ENCODE measurements at places on chromosomes 4 and X.
A peak's percentile ranks its signal among the peaks of the same experiment; 100 is the strongest.

GRCh38 chrX:31168551-31168950 lies 96.7 kb upstream of the FTHL17 start:
- no peak for DNase-seq

GRCh38 chr4:828641-829271 lies 2.8 kb upstream of the CPLX1 start:
- DNase-seq, result no peak

DNA sequence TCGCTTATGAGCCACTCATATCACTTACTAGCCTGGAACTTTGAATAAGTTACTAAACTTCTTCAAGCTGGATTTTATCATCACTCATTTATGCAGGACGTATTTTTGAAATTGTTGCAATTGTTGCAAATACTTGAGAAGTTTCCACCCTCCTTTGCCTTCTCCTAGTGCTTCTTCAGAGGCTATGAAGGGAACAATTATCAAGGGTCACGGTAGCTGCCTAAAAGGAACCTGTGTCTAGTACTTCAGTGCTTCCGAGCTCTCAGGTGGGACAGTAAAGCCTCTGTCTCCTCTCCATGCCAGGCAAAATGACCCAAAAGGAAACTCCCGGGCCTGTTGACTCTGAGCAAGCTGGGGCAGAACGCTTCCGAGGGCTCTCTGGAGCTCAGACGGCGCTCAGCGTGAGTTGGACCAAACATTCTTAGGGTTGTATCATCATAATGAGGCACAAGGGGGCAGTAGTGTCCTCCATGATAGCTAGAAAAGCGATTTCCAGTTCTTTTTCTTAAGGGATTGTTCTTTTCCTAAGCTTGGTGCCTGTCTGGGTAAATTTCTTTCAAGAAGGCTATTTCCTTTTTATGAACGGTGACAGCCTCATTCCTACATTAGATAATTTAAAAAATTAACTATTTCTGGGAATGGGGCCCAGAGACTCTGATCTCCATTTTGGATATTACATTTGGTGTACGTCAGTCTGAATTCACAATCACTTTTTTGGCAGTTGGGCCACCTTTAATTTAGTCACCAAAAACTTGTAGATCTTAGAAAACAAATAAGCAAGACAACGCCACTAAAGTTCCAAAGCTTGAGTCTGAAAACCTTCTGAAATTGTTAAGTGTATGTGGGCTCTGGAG lies 73.1 kb downstream of the PACRGL start:
- peak; percentile 62 for DNase-seq

- DNase-seq, result peak; percentile 96
Observed at GRCh38 chr4:77862478-77863216, at the start of gene MRPL1. TSS of gene MRPL1 (plus strand) at chr4:77862830. CDS start at chr4:77862849, 19 bp downstream.

DNA sequence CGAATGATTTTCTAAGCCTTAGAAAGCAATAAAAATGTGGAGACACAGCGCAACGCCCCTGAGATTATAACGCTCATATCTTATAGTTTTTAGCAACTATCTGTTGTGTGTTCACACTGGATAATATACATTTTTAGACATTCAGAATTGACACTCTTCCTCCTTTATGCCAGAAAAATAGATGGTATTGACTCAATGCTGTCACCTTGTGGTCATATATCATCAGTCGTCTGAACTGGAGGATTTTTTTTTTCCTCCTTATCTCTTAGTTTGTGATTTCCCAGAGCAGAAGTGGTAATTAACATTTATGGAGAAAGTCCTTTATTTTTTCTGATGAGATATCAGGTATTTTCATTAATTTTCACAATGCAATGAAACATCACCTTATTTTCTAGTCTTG lies 759.6 kb downstream of the RAB28 start:
- no peak for DNase-seq

- DNase-seq, result peak; percentile 62
Observed at GRCh38 chrX:134545510-134545909, 85.5 kb downstream of the HPRT1 start.

DNA sequence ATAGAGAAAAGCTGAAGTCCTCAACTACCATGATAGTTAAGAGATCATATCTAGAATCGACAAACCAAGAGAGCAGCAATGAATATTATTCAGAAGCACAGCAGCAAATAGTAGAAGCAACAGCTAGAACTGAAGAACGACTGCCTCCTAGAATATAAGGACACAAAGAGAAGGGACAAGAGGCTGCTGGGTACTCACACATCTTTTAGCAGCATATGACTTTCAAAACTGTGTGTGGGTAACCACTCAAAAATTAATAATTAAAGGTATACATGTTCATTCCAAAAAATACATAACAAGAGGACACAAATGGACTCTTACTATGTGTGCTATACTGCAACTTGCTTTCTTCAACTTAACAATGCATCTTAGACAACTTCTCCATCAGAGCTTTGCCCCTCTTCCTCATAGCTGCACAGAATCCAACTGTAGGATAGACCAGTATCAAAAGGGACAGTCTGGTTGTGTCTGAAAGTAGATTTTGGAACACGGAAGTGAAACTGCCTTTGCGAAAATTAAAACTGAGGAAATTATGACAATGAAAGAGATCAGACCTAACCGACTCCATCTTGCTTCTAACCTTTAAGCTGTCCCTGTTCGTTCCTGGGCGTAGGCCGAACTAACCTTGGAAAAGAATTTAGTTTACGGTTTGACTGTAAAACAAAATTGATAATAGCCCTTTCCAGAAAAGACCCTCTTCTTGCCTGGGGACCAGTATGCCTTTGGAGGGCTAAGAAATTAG lies 125.7 kb downstream of the SH3KBP1 start:
- DNase-seq, result no peak

DNA sequence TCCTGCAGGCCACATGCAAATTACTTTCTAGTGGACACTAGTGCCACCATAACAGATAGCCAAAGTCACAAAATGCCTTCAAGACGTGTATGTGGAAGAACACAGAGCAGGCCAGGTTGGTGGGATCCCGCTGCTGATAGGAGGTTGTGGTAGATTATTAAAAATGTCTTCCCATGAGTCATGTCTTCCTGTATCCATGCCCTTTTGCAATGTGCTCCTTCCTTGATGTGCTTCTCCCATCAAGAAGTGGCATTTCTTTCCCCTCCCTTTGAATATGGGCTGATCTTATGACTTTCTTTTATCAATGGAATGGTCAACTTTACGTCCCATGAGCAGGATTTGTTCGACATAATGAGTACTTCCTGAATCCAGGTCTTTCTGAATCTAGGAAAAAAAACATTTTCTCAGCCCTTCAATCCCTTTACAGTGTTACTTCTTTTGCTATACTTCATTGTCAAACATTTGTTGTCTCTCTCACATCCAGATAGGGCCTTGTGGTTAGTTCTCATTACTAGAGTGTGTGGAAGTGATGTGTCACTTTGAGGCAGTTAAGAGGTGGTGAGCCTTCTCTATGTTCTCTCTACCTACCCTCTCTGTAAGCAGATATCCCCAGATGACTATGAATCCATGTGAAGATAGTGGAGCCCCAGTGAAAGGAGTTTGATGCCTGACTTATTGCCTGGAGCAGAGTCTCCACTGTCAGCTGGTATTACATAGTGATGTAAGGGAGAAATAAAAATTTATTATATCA lies 519.2 kb upstream of the DIPK2B start:
- DNase-seq, result no peak

GRCh38 chr4:10706236-10706635 lies 21.7 kb upstream of the CLNK start:
- DNase-seq, result peak; percentile 6

GRCh38 chrX:119981286-119982070 lies 37.9 kb upstream of the NKAP start:
- DNase-seq, result peak; percentile 5

- DNase-seq, result no peak
Observed at GRCh38 chr4:1058198-1058996, 47.0 kb downstream of the FGFRL1 start.

GRCh38 chr4:7396186-7396910 lies 38.4 kb downstream of the PSAPL1 start:
- DNase-seq, result no peak

DNA sequence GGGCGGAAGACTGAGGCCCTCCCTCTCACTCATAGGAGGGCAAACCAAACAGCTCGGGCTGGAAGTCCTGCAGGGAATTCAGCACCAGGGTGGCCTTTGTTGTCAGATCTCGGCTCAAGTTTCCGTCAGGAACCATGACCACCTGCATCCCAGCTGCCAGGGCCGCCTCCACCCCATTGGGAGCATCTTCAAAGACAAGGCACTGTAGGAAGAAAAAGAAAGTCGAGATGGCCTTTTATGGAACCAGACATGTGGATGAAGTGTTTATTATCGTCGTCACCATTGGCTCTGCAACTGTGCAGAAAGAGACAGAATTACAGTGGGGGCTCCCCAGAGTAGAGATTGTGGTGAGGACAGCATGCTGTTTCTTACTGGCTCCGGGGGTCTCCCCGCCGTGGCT lies 97.2 kb upstream of the STS start:
- no peak for DNase-seq

DNA sequence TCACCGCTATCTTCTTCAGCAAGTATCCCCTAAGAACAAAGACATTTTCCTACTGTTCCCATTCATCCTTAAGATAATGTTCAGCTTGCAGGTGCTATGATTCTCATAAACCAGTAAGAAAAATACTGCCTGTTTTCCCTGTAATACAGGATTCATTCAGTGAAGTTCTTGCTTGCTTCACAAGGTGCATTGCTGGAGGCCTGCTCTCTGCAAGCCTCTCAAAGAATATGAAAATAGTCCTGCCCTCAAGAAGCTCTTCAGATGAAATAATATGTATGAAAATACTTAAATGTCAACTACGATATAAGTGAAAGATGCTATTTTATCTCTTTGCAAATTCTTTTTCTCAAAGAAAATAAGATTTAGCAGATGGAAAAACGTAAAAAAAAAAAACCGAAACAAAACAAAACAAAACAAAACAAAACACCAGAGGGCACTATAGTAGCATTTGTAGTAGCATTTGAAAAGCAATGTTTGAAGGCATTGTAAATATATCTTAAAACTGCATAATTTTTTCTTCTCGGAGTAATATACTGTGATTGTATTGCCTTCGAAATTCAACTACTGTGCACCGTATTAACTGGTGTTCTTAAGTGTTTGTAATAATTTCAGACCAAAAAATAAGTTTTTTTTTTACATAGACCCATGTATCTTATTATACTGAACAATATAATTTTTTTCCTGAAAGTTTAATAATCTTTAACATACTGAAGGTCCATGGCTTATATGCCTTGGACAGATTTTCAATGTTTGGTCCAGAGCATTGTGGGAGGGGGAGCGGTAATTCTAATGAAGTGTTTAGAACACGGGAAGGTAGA lies 26.0 kb downstream of the ADH4 start:
- peak; percentile 10 for DNase-seq

DNA sequence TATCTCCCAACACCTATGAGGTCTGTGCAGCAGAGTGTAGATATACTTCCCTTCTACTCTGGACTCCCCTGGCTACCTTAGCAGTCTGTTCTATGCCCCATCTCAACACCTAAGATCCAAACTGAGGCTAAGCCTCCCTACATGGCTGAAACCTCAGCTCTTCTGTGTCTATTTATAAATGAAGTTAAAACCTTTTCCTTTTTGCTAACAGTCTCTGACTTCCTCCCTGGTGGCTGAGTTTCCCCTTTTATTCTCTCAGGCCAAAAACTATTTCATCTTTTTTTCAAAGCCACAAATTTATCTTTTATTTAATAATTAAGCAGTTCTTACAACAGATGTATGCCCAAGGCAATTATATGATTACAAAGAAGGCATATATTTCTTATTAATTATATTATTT lies 111.8 kb upstream of the STIM2 start:
- no peak for DNase-seq

GRCh38 chr4:156495836-156496235 lies 475.8 kb downstream of the PDGFC start:
- DNase-seq, result no peak
